CD4-positive, alpha-beta T cell treated with Interleukin-4 for 4 hours (primary cell): ENCODE measurements at places on chromosomes 1 and 21.

DNA sequence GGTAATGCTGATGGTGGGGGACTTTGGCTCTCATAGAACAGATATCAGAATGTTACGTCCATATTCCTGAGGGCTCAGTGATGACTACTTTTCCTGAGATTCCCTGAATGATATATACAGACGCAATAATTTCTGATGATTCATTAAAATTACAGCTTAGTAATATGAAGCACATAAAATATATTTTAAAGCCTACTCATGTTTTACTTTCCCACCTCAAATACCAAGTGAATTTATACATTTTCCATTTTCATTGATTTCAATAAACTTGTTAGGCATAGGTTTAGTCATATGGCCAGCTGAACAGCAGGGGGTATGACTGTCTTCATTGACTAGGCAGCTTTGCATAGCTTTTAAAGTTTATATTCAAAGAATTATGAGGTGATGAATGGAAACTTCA is 26.2 kb upstream of the PDC start:
- no peak for DNase-seq

DNA sequence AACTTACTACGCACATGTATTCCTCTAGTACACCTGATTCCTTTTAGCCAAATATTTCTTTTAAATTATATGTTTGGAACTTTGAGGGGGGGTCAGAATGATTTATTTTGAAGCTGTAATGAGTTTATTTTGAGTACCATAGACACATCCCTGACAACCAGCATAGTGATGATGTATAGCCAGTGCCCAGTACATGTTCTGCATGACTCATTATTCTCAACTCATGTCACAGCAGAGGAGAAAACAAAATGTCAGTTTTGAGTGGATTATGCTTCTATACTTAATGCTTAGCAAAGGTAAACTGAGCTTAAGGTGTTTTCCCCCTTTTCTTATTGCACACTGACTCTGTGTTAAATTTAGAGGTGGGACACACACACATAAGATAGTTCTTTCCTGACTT is 22.4 kb upstream of the LEPR start:
- DNase-seq = no peak

GRCh38 chr1:220893701-220894024 is 14.4 kb downstream of the HLX start:
- no peak for DNase-seq

DNA sequence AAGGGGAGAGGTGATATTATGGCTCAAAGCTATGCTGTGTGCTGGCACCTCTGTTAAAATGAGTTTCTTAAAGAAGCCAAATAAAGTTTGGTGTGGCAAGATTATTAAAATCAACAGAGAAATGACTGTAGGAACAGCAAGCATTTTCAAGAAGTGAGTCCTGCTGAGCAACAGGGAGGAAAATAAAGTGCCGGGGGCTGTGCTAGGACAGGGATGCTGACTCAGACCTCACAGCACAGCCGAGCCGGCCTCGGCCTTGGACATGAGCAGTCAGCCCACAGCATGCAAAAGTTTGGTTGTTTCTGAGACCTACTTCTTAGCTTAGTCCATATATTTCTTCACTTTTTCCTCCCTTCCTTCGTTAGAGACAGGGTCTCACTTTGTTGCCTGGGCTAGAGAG is 19.2 kb downstream of the CNIH3 start:
- DNase-seq = no peak

GRCh38 chr1:39727221-39727931 is 11.3 kb upstream of the PPIE start:
- peak; percentile 12 for DNase-seq

DNA sequence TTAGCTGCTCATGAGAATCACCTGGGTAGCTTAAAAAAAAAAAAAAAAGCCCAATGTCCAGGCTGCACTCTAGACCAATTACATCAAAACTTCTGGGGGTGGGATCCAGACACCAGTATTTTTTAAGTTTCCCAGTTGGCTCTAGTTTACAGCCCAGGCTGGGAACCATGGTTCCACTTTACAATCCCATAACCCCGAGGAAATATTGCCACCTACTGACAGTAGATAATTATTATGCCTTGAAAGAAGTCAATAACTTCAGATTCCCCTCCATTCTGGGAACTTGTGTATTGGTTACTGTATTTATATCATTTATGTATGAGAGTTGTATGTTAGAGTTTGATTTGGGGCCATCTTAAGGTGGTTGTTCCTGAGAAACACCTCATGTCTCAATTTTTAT is 100.2 kb downstream of the SPATA46 start:
- no peak for DNase-seq

DNA sequence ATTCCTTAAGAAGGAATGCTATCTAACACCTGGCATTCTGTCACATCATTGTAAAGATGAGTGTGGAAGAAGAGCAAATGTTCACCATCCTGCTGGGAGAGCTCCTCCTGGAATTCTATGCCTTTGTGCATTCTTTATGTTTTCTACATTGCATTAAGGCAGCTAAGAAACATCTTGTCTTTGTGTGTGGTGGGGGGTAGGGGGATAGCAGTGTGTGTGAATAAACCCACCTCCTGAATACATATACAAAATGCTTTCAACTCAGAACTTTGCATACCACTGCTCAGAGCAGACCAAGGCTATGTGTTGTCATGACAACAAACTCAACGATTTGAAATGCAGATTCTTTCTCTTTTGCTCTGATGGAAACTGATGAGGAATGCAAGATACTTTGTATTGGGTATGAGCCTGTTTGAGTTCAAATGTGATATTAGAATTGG is 193.6 kb upstream of the KAZN start:
- DNase-seq = no peak

GRCh38 chr1:221394011-221394544 is 347.8 kb downstream of the DUSP10 start:
- DNase-seq = no peak

GRCh38 chr1:115364780-115365155 is 26.7 kb upstream of the NGF start:
- DNase-seq = no peak

GRCh38 chr1:241250465-241250864 is 106.5 kb downstream of the RGS7 start:
- no peak for DNase-seq

DNA sequence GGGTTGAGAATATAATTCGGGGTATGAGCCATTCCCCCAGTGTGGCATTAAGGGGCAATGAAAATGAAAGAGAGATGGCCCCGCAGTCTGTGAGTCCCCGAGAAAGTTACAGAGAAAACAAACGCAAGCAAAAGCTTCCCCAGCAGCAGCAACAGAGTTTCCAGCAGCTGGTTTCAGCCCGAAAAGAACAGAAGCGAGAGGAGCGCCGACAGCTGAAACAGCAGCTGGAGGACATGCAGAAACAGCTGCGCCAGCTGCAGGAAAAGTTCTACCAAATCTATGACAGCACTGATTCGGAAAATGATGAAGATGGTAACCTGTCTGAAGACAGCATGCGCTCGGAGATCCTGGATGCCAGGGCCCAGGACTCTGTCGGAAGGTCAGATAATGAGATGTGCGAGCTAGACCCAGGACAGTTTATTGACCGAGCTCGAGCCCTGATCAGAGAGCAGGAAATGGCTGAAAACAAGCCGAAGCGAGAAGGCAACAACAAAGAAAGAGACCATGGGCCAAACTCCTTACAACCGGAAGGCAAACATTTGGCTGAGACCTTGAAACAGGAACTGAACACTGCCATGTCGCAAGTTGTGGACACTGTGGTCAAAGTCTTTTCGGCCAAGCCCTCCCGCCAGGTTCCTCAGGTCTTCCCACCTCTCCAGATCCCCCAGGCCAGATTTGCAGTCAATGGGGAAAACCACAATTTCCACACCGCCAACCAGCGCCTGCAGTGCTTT is 9.4 kb downstream of the PROX1 start:
- DNase-seq = no peak

- no peak for DNase-seq
Observed at GRCh38 chr1:189696297-189696696, 781.4 kb downstream of the BRINP3 start.

- DNase-seq = no peak
Observed at GRCh38 chr1:233042834-233043233, 92.4 kb downstream of the NTPCR start.

DNA sequence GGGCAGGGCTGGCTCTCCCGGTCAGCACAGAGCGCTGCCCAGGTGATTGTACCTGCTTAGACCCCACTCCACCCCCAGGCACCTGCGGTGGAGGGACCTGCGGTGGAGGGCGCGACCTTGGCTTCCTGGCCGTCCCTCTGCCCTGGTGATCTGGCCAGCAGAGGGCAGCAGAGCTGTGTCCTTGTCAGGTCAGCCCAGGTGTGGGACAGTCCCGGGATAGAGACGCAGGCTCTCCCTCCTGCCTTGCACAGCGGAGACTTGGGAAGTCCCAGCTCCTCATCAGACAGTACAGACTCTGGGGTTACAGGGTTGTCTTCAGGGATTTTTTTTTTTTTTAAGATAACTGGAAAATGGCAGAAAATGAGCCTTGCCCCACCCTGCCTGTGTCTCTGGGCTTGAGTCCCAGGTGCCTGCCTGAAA is 10.0 kb downstream of the SLX9 start:
- peak; percentile 76 for DNase-seq
